ENCODE measurements at places on chromosomes 3 and 15. TPM values are rescaled to one million over a fixed set of nuclear protein-coding genes. Genes with fewer than 3 reads are reported as not detected.

ATP10A gene
- total RNA-seq, result 5.0 TPM

CYB561D2 gene
- total RNA-seq, result 44.3 TPM

BTLA gene
- total RNA-seq, result not detected

CCDC80 gene
- total RNA-seq, result 17.0 TPM

DUOXA2 gene
- total RNA-seq, result not detected

CACNA2D3 gene
- not detected for total RNA-seq

CEP97 gene
- 12.1 TPM for total RNA-seq

CCDC54 gene
- not detected for total RNA-seq

CPN2 gene
- total RNA-seq, result not detected

CERS3 gene
- not detected for total RNA-seq

CLSTN2 gene
- not detected for total RNA-seq

TGM4 gene
- total RNA-seq, result 1.2 TPM

NR2F2 gene
- 19.6 TPM for total RNA-seq

ZNF774 gene
- 1.1 TPM for total RNA-seq

SNTN gene
- not detected for total RNA-seq

JAGN1 gene
- total RNA-seq, result 32.5 TPM

CCR8 gene
- not detected for total RNA-seq

MIX23 gene
- 96.9 TPM for total RNA-seq

CYP8B1 gene
- total RNA-seq, result not detected

TRIM42 gene
- not detected for total RNA-seq

MCTP2 gene
- total RNA-seq, result 6.2 TPM

DVL3 gene
- 50.6 TPM for total RNA-seq

GOLGA6D gene
- total RNA-seq, result not detected

DUOX2 gene
- total RNA-seq, result not detected

ALDH1A3 gene
- total RNA-seq, result 5,398 TPM

NRG4 gene
- 3.1 TPM for total RNA-seq

SLC2A2 gene
- not detected for total RNA-seq

FOXL2NB gene
- total RNA-seq, result not detected

MYO5C gene
- 16.7 TPM for total RNA-seq

LYZL4 gene
- not detected for total RNA-seq

ESYT3 gene
- total RNA-seq, result 1.6 TPM

STOML1 gene
- 10.1 TPM for total RNA-seq

TF gene
- not detected for total RNA-seq

TMEM39A gene
- total RNA-seq, result 56.5 TPM

DGKG gene
- 2.5 TPM for total RNA-seq

B3GALNT1 gene
- 125 TPM for total RNA-seq

TUBGCP5 gene
- total RNA-seq, result 63.0 TPM

IQCF5 gene
- total RNA-seq, result not detected

KPNA1 gene
- total RNA-seq, result 76.7 TPM
